Stimulated activated CD4-positive, alpha-beta T cell treated with anti-CD3 and anti-CD28 coated beads, TNF-alpha, amount 100 ng/mL, for 1 hour (primary cell): ENCODE measurements at places on chromosomes 1 and 21.
A peak's percentile ranks its signal among the peaks of the same experiment; 100 is the strongest.

DNA sequence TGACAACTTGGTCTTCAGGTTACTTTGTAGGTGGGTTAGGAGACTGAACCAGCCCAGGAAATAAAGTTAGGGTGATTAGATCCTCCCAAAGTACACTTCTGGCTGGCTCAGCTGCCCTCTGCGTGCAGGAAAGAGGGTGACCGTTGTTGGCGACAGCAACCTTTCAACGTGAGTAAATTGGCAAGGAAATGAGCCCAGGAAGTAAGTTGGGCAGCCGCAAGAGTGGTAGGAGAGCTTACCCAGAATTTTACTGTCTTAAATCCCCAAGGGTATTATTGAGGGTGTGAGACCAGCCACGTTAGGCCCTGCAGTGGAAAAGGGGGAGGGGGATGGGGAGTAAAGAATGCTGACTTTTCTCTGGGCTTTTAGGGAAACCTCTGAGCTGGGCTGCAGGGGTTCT, 1.6 kb downstream of the TENT5C start:
- DNase-seq, result no peak

DNA sequence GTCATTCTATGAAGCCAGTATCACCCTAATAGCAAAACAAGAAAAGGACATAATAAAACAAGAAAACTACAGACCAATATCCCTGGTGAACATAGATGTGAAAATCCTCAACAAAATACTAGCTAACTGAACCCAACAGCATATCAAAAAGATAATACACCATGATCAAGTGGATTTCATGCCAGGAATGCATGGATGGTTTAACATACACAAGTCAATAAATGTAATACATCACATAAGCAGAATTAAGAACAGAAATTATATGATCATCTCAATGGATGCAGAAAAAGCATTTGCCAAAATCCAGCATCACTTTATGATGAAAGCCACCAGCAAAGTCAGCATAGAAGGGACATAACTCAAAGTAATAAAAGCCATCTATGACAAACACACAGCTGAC, 6.5 kb upstream of the PM20D1 start:
- DNase-seq, result no peak

GRCh38 chr21:14312871-14313270, 70.1 kb downstream of the HSPA13 start:
- no peak for DNase-seq

- DNase-seq, result no peak
These were observed 8.0 kb upstream of the ANGPTL3 start for GRCh38 chr1:62589321-62589720.

DNA sequence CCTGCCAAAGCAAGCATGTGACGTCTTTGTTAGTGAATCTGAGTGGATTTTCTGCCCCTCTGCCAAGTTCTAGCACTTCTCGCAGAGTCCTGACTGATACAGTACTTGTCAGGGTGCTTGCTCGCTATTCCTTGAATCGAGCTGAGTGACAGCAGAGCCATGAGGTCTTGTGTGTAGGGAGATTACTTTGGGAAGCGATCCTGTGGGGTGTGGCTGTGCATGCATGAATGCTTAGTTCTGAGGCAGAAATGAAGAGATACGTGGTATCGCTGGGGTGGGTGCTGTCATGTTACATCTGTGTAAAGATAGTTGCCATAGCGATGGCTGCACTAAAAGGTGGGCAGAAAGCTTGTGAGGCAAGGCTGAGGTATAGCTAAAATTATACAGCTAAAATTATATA, 19.3 kb upstream of the DNAJC28 start:
- DNase-seq, result no peak

DNA sequence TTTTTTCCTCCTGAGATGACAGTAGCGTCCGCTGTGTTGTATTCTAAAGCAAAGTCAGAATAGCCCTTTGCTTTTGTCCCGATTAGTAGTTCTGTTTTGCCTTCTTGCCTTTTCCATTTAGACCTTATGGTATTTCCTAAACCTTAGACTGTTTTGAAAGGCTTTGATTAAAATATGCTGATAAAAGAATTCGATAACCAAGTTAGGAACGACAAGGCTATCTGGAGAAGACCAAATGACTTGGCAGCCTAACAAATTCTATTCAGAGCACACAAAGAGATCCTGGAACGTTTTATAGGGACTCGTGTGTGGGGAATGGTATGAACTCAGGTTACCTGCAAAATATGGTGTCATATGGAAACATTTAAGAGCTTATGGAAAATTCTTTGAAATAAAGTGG, 42.9 kb downstream of the NFIA start:
- DNase-seq, result no peak

GRCh38 chr1:40689737-40690136, 1.8 kb upstream of the NFYC start:
- DNase-seq, result no peak

GRCh38 chr1:204225841-204226735, 12.3 kb upstream of the GOLT1A start:
- DNase-seq, result no peak

- no peak for DNase-seq
These were observed 21.7 kb upstream of the PEF1 start for GRCh38 chr1:31666263-31666963.

DNA sequence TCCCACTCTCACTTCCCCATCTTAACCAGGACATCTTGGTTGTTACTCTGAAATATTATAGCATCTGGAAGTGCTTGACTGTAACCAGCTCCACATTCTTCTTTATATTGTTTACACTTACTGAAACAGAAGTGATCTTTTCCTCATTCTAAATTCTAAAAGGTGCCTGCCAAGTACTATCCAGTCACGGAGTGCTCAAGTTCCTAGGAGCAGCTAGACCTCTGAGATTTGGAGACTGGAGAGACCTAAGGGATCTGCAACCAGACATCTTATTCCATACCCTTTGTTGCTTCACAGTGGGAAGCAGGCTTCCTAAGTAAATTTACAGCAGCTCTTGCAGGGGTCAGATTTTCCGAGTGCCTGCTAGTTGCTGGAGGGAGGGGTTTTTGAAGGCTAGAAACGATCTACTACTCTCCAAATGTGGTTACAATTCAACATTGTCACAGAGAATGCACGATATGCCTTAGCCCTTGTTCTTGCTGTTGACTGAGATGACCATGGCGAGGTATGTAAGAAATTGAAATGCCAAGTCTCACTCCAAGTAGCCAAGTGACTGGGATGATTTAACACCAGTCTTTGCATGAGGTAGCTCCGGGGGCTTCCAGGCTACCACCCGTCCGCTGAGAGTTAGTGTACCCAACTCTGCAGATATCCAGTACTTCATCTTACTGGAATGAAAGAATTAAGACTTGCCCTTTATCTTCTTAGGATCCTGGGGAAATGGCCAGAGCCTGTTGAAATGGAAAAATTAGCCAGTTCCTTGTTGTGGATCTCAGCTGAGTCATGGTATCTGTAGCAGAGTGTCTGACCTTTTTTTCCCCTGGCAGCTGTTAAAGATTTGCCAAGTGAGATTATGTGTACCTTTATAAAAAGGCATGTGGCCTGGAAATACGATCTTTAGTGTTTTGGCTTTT, 150.8 kb downstream of the MAST2 start:
- no peak for DNase-seq

DNA sequence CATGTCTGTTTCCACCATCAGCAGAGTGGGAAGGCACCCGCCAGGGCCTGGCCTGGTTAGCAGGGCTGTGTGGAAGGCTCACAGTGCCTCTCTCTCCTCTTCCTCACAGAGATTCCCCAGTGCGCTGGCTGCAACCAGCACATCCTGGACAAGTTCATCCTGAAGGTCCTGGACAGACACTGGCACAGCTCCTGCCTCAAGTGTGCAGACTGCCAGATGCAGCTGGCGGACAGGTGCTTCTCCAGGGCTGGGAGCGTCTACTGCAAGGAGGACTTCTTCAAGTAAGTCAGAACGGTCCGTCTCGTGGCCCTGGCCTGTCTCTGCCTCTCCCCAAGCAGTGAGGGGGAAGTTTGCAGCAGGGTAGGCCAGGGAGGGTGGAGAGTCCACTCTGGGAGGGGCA, 18.1 kb downstream of the LHX4 start:
- no peak for DNase-seq

DNA sequence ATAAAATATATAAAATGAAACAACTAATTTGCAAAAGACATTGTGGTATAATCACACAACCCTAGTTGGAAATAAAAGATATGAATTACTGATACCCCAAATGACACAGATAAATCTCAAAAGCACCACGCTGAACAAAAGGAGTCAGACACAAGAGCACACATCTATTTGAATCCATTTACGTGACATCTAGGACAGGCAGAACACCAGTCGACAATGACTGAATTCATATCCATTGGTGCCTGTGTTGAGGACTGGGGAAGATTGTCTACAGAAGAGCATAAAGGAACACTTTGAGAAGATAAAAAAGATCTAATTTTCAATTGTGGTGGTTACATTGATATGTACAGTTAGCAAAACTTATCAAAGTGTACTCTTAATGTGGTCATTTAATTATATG, 874.1 kb downstream of the LTN1 start:
- no peak for DNase-seq

DNA sequence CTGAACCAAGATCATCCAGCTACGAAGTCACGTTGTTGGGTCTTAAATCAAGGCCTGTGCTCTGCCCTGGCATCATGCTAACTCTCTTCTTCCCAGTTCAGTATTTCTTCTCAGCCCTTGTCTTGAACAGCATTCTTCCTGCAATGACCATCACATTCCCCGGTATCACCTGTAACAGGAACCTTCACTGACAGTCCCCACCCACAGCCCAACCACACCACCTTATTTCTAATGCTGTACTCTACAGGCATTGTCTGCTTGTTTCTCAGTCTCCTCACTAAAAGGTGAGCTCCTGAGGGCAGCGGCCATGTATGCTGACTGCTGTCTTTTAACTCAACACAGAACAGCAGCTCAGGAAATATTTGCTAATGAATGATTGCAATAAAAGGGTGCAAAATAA, 54.0 kb downstream of the DAB1 start:
- no peak for DNase-seq

- DNase-seq, result peak; percentile 26
These were observed 10.0 kb downstream of the YBEY start for GRCh38 chr21:46295996-46296752.

DNA sequence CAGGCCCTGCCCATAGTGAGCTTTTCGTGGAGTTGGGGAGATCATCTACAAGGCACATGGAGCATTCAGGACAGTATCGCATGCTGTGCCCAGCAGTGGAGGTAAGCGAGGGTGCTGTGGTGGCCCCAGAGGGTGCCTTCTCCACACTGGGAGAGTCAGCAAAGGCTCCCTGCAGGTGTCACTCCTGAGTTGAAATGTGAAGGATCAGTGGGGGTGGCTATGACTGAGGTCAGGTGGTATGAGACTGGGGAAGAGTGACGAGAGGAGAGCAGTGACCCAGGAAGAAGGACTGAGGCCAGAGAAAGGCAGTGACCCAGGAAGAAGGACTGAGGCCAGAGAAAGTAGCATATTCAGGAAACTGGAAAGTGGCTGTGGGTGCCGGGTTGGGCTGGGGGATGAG, 53.0 kb downstream of the SPAG17 start:
- DNase-seq, result no peak

DNA sequence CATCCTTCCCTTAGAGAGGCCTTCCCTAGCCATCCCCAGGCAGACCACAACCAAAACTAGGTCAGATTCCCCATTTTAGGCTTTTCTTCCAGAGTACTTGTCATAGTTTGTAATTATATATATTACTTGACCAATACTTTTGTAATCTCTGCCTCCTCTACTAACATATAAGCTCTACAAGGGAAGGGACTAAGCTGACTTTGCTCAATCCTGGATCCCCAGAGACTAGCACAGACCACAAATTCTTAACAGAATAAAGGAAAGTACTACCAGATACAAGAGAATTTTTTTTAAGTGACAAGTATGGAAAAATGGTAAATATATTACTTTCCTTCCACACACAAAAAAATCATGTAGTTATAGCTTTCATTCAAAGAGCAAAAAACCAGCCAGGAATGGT, 2.0 kb downstream of the ZMYM6 start:
- DNase-seq, result no peak

- no peak for DNase-seq
These were observed 151.9 kb downstream of the CASZ1 start for GRCh38 chr1:10644307-10645128.
